Stimulated activated CD4-positive, alpha-beta T cell treated with anti-CD3 and anti-CD28 coated beads, Interleukin-1b, Interleukin-23, amount 100 ng/mL, for 24 hours (primary cell): ENCODE measurements at places on chromosomes 2 and 18.

DNA sequence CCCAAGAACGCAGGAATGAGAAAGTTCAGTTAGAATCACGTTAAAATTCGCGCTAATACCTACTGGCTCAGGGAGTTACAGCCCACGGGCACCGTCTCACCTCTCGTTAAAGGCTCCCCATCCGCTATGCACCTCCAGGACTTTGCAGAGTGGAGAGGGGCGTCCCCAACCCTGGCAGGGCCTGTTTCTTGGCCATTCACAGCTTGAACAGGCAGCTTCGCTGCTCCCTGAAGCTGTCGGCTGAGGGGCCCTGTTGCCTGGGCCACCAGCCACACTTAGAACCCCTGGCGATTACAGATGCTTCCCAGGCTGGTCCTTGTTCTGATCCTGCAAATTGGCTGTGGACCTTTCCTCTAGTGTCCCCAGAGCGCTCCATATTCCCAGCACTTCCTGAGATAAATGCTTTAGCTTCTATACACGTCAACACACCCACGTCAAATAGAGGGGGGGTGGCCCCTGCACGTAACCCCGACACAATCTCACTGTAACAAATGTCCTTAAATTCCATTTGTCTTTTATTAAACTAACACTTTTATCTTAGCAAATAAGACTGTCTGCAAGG lies 16.8 kb upstream of the SNTG2 start:
- no peak for DNase-seq

- no peak for DNase-seq
These were observed 131.4 kb upstream of the SLC1A4 start for GRCh38 chr2:64857581-64858471.

GRCh38 chr2:188207554-188207953 lies 84.1 kb upstream of the GULP1 start:
- DNase-seq = no peak

- DNase-seq = no peak
These were observed 92.0 kb downstream of the LRP1B start for GRCh38 chr2:142038826-142039225.

DNA sequence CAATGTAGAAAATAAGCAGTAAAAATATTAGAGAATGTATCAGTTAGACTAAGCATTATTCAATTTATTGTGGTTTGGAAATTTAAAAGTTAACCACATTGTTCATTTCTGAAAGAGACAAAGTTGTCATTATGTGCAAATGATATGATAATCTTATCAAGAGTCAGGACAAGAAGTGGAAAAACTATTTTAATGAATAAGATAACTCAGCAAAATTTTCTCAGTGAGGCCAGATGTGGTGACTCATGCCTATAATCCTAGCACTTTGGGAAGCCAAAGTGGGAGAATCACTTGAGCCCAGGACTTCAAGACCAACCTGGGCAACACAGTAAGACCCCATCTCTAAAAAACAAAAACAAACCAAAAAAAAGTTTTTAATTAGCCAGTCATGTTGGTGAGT lies 39.5 kb upstream of the CERS6 start:
- DNase-seq = no peak

DNA sequence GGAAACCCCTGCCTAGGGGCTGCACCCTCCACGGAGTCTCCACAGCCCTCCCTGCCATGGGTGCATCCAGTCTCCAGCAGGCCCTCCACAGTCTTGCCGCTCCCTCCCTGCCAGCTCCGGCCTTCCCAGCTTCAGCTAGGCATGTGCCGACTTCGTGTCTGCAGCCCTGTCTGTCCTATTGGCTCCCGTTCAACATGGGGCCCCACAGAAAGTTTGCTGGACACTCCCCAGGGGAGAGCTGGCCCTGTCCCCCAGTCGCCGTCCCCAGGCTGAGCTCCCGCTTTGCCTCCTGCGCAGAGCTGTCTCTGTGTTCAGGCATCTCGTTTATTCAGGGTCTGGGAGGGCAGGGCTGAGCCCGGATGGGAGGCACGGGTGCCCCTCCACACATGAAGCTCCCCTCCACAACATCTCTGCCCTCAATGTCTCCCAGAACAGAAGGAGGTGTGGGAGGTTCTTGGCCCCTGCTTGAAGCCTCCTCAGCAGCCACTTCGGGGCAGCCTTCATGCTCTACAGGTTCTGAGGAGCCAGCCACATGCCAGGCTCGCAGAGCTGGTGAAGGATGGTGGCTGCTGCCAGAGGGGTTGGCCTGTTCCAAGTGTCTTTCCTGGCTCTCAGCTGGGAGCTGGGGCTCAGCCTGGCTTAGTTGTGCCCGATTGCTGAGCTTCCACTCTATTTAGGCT lies 120.1 kb upstream of the PXDN start:
- no peak for DNase-seq

- no peak for DNase-seq
These were observed 341.1 kb downstream of the BCL11A start for GRCh38 chr2:60212181-60212945.

- no peak for DNase-seq
These were observed 152.2 kb upstream of the VRK2 start for GRCh38 chr2:57894381-57894780.

DNA sequence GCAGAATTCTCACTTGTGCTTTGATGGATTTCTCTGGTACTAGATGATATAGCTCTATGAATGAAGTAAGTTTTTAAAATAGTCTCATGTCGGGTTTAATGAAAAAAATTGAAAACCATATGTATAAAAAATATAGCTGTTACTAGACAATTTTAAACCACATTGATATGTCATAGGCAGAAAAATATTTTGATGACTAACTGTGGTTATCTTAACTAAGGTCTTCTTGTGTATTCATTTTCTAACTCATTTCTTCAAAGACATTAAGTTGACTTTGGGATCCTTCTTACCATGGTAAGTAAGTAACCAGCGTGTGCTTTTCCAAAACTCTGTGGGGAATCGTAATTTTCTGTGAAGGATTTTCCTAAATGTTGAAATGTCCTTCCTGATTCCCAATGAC lies 160.9 kb upstream of the COL3A1 start:
- no peak for DNase-seq

DNA sequence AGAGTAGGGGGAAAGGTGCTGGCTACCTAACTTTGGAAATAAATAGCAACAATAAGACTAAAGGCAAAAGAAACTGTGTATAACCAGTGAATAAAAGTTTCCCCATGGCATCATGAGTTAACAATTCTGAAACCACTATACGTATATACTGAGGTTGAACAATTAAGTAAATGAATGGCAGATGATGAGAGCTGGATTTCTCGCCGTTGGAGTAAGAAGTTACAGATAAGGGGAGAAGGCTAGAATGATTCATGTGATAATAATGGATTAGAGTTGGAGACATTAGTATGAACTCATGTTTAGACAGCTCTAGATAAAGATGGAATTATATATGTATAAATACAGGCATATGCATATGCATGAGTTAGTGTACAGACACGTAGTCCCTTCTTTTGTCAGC lies 152.7 kb downstream of the UBR3 start:
- DNase-seq = no peak
